ENCODE measurements at places on chromosomes 2 and 18.

- DNase-seq, result no peak
These were observed 9.7 kb downstream of the FMNL2 start for GRCh38 chr2:152344579-152345195.

DNA sequence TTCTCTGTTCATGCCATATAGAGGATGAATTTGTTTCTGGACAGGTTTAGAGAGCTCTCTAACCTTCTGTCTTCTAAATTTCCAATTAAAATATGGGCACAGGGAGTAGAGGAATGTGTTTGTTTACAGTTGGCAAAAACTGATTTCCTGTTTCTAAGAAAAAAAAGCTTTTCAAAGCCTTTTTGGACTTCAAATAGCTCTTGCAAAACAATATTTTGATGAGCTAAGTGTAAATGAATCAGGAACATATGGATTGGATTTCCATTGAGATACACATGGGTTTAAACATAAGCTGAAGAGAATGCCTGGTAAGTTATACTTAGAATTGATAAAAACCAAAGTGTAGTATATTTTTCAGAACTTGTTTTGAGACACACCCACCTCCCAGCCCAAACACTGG is 677.5 kb downstream of the NYAP2 start:
- no peak for DNase-seq

DNA sequence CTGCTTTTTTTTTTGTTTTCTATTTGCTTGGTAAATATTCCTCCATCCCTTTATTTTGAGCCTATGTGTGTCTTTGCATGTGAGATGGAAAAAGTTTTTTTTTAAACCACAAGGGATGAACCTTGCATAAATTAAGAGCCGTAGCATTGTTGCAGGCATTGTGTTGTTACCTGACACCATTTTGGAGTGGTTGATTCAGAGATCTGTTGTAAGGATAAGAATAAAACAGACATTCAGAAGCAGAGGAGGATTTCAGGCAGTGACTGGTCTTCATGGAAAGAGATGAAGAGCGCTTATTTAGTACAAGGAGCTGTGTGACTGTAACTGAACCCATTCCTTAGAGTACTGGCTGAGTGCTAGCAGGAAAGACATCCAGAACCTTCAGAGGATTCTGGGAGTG is 101.2 kb downstream of the LTBP1 start:
- no peak for DNase-seq

DNA sequence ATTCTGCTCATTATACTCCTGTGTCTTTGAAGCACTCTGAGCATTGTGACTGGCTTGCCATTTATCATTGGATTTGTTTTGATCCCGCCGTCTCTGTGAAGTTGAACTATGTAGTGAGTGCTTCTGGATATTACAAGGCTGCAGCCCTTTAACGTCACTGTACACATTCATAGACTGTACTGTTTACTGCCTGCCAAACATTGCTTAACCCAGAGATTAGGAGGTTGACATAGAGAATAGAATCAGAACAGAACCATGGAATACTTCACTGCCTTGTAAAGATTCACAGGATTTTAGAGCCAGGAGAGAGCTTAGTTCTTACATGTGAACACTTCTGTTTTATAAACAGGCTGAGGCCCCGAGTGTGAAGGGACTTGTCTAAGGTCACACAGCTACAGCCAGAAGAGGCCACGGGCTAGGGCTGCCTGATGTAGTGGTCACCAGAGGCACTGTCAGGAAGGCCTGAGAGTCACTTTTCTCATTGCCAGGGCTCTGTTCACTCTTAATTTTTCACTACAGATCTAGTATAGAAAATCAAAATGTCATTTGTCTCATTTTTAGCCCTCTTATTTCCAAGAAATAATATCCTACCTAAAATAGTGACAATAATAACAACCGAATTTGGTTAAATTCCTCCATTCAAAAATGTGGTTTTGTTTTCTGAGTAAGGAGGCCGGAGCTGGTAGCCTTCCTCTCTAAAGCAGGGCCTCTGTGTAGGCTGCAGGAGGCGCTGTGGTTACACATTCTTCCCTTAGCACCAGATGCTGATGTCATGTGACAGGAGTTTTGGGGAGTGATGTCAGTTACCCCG is 87.9 kb downstream of the UGGT1 start:
- peak; percentile 11 for DNase-seq

GRCh38 chr18:9722691-9723090 is 14.6 kb downstream of the RAB31 start:
- no peak for DNase-seq

DNA sequence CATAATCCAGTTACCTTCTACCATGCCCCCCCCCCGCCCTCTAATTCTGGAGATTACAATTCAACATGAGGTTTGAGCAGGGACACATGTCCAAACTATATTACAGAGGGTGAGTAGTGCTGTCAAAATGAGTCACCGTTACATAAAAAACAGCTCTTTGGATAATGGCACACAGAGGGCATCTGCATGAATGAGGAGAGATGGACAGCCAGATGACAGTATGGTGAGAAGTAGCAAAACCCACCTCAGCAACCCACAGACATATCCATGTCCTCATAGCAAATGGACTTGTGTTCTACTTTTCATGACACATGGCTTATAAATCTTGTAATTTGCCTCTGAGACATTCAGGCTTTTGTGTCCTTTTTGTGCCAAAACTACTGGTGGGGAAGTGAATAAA is 132.0 kb downstream of the EML6 start:
- DNase-seq, result no peak

- DNase-seq, result no peak
These were observed 54.7 kb downstream of the UXS1 start for GRCh38 chr2:106139238-106139935.

- DNase-seq, result no peak
These were observed 21.9 kb upstream of the PAX3 start for GRCh38 chr2:222320436-222321395.

GRCh38 chr18:25281556-25281955 is 70.4 kb downstream of the ZNF521 start:
- no peak for DNase-seq

- no peak for DNase-seq
These were observed 18.2 kb upstream of the CRIM1 start for GRCh38 chr2:36337354-36337753.

- DNase-seq, result no peak
These were observed 66.8 kb downstream of the CCDC138 start for GRCh38 chr2:108853421-108853820.

- no peak for DNase-seq
These were observed 701.8 kb downstream of the SUCLG1 start for GRCh38 chr2:83757329-83757728.

DNA sequence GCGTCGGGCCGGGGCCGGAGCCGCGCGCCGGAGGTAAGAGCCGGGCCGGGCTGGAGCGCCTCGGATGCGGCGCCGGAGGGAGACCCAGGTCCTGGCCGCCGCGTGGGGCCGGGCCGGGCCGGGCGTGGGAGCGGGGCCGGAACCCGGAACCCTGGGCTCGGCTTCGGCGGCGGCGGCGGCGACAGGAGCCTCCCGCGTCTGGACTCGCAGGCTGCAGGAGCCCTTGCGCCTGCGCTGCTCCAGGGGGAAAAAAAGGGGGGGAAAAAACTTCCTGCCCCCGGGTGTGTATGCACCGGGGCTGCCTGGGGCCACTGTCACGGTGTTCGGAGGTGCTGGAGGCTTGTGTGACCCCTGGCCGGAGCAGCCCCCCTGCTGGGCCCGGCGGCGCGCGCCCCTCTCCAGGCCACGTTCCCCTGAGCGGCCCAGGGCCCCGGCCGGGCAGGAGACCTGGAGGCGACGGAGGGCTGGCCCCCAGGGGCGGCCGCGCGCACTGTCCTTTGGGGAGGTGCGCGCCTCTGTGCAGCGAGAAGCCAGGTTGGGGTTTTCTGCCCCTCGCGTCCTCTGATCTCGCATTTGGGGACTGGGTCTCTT is 864 bp downstream of the KLHL29 start:
- DNase-seq, result no peak

DNA sequence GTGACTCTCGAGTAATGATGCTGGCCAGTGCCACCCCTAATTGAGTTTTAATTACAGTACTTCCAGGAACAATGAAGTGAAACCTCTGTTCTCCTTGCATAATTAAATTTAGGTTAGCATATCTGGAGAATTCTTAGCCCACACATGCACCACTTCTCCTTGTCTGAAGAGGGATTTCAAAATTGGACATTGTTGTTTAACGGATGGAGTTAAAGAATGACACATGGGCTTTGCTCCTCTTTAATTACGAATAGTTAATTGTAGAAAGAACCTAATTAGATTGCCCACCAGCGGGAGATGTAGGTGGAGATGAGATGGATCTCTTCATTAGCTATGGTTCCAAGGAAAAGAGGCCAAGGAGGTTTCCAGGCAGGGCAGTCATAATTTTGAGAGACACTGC is 33.1 kb upstream of the EN1 start:
- DNase-seq, result no peak

DNA sequence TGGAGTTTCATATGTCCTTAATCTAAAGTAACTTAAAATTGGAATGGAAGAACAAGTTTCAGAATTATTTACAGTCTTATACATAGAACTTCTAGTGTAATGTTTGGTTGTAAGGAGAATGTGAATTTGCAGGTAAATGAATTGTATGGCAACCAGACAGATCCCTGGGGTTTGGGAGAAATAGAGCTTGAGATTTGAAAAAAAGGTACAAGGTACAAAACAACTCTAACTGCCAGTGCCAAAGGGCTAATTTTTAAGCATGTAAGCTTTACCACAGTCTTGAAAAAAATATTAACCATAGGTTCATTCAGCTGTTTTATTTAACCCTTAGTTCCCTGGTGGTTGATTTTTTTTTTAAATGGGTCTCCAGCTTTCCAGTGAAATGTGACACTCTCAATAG is 103.3 kb downstream of the ICA1L start:
- DNase-seq, result no peak

- DNase-seq, result no peak
These were observed 34.4 kb upstream of the GALNT1 start for GRCh38 chr18:35547008-35547605.

GRCh38 chr2:237170020-237170419 is 84.3 kb downstream of the COPS8 start:
- DNase-seq, result no peak

- no peak for DNase-seq
These were observed 34.4 kb upstream of the SH3BP4 start for GRCh38 chr2:234917211-234917975.

DNA sequence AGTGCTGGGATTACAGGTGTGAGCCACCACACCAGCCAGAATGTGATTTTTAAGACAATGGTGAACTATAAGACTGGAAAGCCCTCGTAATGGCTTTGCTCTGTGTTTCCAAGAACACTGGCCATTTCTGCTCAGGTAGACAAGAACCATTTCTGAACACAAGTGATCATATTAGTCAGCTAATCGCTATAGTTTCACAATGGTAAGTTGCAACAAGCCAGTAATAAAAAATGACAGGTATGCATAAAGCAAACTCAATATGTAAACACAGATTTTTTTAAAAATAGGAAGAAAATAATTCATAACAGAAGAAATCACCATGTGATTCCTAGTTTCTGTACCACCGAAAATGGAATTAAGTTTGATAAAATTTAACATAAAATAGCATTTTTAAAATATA is 166.5 kb downstream of the THADA start:
- no peak for DNase-seq

GRCh38 chr2:238438856-238439849 is 12.4 kb downstream of the ASB1 start:
- DNase-seq, result no peak

Measured in stimulated activated CD8-positive, alpha-beta memory T cell treated with anti-CD3 and anti-CD28 coated beads, Interleukin-7, amount 100 ng/mL, for 1 hour (primary cell).